ENCODE measurements at places on chromosomes 5 and 9.

DNA sequence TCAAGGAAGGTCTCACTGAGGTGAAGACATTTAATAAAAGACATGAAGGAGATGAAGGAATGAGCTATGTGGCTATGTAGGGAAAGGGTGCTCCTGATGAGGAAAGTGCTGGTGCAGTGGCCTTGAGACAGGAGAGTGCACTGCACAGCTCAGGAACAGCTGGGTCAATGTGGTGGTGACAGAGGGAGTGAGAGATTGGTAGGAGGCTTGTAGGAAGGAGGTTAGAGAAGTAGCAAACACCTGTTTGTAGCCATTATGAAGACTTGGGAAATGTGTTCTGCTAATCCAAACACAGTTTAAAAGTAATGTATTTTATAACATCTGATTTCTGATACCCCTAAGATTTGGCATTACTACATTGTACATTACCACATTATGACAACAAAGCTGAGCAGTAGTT, 115.1 kb upstream of the MTAP start:
- no peak for DNase-seq

DNA sequence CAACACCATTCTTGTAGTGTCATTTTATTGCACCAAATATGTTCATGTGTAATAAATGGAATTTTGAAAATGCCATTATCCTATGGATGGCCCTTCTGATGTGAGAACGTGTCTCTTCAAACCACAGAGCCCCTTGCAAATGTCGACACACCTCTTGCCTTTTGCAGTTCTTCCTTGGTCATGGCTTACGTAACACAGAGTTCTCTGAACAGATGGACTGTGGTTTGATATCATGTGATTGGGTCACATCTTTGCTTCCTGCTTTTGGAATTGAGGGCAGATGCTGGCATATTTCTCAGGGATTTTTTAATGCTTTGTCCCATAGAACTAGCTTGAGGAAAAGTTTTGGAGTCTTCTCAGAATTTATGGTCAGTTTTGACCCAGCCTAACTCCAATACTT, 4.6 kb downstream of the TGFBR1 start:
- DNase-seq, result peak; percentile 69

- no peak for DNase-seq
Observed at GRCh38 chr5:76604838-76605237, 18.4 kb downstream of the F2RL2 start.

DNA sequence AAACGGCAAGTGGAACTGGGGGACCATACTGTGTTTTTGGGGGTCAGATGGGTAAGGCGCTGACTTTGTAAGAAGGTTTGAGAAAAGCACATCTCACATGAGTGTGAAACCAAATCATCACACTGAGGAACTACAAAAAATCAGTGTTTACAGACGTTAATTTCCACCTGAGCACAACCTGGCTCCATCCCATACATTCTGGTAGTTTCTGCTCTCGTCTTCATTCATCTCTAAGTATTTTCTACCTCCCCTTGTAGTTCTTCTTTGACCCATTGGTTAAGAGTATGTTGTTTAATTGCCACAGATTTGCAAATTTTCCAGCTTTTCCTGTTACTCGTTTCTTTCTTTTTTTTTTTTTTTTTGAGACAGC, 8.9 kb upstream of the DPP7 start:
- DNase-seq, result no peak

DNA sequence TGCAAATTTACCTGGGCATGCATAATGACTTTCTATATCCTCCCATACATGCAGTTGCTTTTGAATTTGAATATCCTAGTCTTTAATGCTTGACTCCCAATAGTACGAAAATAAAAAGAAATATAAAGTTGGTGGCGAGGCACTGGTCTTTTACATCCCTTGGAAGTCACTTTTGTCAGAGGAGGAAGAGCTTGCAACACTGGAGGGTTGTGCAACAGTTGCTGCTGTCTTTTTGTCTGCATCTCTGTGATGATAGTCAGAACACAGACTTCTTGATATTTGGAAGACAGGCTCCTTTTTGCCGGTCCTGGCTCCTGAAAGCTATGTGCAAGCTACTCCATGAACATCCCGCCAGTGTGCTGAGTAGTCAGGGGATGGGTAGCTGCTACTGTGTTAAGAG, 16.8 kb upstream of the SGCD start:
- DNase-seq, result no peak

DNA sequence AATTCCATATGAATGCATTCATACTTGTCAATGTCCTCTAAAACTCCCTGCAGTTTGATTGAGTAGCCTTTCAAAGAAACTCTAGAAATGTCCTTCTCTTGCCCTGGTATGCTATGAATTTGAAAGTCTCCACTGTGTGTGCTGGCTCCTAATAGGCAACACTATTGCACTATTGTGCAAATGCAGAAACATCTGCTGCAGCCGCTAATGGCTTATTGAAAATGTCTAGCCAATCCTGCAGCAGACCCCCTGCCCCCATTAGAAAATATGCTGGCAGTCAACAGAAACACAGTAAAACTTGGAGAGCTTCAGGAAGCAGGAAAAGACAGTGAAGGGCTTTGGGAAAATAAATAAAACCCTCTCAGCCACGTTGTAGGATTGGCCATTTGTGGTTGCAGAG, 87.3 kb upstream of the GRAMD2B start:
- no peak for DNase-seq

- peak; percentile 70 for DNase-seq
Observed at GRCh38 chr5:76701298-76701697, 14.6 kb upstream of the F2R start.

DNA sequence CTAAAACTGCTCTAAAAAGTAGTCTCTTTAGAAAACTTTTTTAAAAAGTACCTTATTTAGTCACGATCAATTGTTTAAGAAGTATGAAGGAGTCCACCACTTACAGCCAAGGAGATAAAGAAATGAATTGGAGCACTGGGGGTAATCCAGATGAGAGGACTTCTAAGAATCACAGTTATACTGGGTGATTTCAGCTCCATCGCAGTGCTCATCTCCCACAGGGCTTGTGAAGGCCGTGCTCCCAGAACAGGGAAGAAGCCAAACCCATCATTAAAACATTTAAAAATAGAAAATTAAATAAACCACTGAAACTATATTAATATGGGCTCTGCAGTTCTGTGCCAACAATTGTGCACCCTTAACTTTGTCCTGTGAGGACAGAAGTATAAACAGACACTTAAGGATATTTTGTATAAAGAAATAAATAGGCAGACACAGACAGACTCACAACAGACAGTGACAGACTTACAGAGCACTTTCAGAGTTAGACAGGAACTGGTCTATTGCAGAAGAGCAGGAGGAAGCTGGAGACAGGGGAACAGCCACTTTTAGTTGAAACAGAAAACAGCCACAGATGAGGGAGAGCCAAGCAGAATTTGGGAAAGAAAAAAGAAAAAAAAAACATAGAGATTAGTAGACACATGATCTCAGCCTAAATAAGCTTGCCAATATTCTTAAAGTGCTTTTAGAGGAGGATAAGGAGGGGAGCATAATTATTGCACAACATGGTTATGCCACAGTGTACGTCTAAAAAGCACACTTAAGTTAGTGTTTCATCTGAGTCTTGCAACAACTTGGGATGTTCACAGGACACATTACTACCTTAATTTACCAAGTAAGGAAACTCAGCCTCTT, 81.8 kb downstream of the FBXO38 start:
- DNase-seq, result no peak

- DNase-seq, result no peak
Observed at GRCh38 chr9:101636247-101636646, 41.5 kb upstream of the PPP3R2 start.

DNA sequence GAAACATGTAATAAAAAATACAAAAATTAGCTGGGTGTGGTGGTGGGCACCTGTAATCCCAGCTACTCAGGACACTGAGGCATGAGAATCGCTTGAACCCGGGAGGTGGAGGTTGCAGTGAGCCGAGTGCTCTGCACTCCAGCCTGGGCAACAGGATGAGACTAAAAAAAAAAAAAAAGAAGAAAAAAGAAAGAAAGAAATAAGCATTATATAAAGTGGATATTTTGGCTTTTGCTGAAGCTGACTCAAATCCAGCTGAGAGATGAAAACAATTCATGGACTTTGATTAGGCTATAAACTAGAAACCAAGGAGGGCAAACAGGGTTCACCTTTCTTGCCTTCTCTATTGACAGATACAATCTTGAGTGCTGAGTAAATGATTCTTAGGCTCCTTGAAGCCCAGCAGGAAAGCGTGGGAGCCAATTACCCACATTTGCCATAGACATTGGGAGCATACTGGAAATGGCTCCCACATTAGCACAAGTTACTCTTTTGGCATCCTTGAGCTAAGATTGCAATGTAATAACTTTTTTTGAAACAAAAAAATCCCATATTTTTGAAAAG, 2.4 kb upstream of the BTF3 start:
- DNase-seq, result no peak

DNA sequence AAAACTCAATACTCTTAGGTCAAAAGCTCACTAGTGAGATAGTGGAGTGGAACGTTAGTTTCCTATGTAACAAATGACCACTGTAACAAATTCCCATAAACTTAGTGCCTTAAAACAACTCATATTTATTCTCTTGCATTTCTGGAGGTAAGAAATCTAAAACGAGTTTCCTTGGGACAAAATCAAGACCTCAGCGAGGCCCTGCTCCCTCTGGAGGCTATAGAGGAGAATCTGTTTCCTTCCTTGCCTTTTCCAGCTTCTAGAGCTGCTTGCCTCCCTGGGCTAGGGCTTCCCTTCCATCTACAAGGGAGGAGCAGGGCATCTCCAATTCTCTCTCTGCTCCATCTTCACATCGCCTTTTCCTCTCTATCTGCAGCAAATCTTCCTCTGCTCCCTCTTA, 32.0 kb downstream of the SEMA5A start:
- no peak for DNase-seq

GRCh38 chr9:22158927-22159346, 149.8 kb upstream of the CDKN2B start:
- no peak for DNase-seq

DNA sequence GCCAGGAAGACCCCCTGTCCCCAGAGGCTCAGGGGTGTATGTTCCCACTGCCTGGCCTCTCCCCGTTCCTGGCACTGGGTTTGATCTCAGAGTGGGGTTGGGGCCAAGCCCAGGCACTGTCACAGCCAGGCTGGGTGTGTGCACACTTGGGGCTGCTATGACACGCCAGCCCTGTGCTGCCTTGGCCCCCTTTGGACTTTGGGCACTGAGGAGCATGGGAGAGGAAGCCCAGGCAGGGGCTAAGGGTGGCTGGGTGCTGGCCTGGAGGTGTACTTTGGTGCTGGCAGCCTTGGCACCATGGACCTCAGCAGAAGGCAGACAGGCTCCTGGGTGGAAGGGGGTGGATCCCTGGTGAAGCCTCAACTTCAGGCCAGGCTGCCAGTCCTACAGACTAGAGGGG, 223.6 kb upstream of the ISL1 start:
- no peak for DNase-seq

DNA sequence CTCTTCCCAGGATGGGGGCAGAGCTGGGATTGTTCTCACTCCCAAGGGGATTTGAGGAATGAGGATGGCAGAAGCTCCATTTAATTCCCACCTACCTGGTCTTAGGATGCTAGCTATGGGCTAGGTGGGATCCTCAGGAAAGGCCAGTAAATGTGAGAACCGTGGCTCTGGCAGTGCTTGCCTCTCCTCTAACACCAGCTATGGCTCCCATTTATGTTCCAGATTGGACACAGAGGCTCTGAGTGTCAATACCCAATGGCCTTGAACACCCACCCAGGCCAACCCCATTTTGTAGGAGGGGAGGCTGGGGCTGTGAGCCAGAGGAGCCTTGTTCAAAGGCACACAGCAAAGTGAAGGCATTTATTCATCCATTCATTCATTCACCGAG, 10.2 kb upstream of the DAB2IP start:
- no peak for DNase-seq
